ENCODE measurements at places on chromosomes 2 and 18.

DNA sequence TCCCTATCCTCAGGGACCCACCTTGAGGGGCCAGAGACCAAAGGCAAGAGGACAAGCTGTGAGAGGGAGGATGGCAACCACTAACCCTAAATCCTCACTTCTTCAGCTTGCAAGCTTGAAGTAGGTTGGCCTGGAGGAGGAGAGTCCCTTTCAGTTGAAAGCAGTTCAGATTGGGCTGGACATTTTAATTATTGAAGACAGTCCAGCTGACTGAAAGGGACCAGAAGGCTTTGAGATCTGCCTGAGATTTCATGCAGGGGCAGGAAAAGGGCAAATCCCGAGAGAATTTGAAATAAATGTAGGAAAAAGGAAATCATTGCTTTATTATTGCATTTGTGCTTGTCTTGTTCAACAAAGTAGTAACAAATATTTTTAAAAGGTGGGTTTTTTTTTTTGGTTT, 118.9 kb upstream of the STON1 start:
- no peak for DNase-seq

GRCh38 chr18:10690366-10690765, 164.5 kb downstream of the NAPG start:
- no peak for DNase-seq

DNA sequence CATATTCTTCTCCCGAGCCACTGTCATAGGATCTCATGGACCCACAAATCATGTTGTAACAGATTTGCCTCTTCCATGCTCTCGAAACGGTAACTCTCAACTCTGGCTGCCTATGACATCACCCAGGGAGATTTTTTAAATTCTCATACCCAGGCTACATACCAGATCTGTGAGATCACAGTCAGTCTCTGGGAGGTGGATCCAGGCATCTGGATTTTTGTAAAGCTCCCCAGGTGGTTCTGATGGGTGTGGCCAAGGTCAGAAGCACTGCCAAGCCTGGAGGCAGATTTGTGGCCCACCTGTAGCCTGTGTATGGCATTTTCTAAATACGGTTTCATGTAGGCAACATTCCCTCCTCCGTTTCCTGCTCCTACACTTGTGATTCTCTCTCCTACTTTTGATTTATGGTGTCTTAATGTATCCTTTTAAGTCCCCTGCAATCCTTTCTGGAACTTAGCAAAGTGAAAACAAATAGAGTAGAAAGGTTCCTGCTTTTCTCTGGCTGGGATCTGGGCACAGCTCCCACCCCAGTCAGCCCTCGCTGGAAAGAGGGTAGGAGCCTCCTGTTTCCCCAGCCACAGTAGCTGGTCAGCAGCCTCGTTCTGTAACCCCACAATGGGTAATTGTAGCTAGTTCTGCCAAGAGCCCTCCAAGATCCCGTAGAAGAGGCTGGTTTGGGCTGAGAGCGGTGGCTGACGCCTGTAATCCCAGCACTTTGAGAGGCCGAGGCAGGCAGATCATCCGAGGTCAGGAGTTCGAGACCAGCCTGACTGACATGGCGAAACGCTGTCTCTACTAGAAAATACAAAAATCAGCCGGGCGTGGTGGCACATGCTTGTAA, 96.2 kb downstream of the KLHL29 start:
- peak; percentile 87 for DNase-seq

GRCh38 chr18:31101183-31102024, 817 bp downstream of the DSC2 start:
- DNase-seq = no peak

GRCh38 chr18:55261253-55261652, 302.0 kb upstream of the CCDC68 start:
- DNase-seq = no peak

DNA sequence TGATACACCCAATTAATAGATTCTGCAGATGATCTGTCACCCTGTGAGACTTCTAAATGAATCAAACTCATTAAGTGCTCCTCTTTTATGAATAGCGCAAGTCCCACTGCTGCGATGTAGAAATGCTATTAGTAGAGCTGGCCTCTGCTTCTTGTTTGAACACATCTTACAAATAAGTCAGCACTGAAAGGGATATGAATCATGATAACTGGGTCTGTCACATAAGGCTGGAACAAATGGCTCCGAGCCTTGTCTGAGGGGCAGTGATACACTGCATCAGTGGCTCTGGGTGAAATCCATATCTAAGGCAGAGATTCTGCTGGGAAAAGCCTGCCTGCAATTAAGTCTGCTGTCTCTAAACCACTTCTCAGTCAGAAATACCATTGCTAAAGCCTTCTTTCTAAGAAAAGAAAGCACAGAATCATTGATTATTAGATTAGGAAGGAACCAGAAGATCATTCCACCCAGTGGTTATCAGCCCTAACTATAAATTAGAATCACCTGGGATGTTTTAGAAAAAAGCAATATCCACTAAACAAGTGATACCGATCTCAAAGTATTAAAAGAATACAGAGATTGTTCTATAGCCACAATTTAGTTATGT, 75.2 kb downstream of the SLC5A7 start:
- no peak for DNase-seq

GRCh38 chr2:111202266-111203040, 81.7 kb downstream of the BCL2L11 start:
- DNase-seq = no peak
